Effector memory CD8-positive, alpha-beta T cell (primary cell): ENCODE measurements at places on chromosomes 3 and 15.

DNA sequence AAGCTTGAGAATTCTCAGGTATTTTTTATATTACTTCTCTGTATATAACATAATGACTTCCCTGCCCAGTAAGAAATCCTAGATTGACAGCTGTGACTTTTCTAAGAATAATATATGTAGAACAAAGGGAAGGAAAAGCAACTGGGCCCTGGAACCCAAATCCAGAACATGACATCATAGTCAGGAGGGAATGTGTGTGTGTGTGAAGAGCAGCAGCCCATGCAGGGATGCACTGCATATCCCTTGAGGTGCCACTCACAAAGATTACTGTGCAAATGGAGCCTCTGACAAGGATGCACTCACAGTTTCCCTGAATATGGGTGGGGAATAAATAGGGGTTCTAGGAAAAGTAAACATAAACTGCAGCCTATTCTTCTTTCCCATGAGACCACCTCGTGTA, 279.5 kb downstream of the NEK10 start:
- DNase-seq, result no peak

DNA sequence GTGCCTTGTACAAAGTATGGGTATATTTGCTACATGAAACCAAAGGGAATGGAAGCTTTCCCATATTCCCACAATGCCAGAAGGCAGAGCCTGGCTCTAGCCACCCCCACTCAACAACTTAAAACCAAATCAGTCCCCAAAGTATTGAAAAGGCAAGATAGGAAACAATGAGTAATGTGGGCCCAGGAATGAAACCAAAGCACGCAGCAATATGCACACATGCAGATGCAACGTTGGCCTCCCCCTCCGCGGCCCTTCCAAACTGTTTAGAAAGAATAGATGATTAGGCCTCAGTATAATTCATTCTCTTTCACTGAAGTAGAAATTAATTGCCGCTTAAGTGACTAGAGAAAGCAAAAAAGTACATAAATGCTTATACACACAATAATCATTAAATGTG, 59.1 kb downstream of the THRB start:
- no peak for DNase-seq

GRCh38 chr15:78930577-78931388, 14.1 kb downstream of the CTSH start:
- DNase-seq, result no peak

DNA sequence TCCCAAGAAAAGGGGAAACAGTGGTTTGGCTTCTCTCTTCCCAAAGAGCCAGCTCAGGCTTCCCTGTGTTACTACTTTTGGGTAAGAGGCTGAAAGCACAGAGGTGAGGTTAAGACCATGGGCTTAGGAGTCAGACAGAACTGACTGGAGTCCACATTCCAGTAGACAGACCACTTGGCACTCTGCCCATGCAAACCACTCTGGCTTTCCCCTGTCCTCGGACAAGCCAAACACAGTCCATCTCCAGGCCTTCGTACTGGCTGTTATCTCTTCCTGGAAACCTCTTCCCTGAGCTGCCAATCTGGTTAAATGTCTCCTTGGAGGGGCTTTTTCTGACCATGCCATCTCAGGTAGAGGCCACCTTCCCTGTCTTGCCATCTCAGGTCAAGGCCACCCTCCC, 53.1 kb upstream of the FAM3D start:
- DNase-seq, result no peak

GRCh38 chr3:162586591-162586990, 1090.0 kb downstream of the OTOL1 start:
- DNase-seq, result no peak

- no peak for DNase-seq
Measured at GRCh38 chr3:55534876-55535275, 47.8 kb upstream of the WNT5A start.

- DNase-seq, result no peak
Measured at GRCh38 chr3:13687517-13687943, 138.6 kb downstream of the FBLN2 start.

DNA sequence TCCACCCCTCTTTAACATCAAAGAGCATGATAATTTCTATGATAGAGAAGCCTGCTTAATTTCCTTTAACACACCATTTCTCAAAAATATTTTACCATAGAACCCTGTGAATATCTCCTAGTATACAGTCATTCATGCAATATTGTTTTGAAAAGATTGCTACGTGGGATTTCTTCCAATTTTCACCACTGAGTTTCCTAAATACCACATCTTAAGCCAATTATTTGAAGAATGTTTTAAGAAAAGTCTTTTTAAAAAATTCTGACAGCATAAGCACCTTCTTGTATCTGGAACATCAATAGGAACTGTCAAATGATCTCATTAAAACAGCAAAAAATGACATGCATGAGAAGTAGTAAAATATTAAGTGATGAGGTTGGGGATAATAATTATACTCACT, 1126.7 kb downstream of the TUSC7 start:
- no peak for DNase-seq

- DNase-seq, result no peak
Measured at GRCh38 chr3:57226176-57226575, 1.4 kb upstream of the APPL1 start.

- peak; percentile 52 for DNase-seq
Measured at GRCh38 chr3:108662142-108662738, 72.7 kb downstream of the DZIP3 start.

DNA sequence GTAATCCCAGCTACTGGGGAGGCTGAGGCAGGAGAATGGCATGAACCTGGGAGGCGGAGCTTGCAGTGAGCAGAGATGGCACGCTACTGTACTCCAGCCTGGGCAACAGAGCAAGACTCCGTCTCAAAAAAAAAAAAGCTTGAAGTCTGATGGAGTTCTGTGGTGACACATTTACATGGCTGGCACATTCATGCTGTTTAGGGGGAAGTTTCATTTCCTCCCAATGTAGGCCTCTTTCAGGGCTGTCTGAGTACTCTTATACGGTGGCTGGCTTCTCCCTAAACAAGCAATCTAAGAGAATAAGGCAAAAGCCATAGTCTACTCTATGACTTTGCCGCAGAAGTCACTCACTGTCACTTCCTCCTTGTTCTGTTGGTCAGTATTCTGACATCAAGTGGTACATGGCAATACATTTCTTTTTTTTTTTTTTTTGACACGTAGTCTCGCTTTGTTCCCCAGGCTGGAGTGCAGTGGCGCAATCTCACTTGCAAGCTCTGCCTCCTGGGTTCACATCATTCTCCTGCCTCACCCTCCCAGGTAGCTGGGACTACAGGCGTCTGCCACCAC, 41.2 kb downstream of the OIP5 start:
- no peak for DNase-seq

DNA sequence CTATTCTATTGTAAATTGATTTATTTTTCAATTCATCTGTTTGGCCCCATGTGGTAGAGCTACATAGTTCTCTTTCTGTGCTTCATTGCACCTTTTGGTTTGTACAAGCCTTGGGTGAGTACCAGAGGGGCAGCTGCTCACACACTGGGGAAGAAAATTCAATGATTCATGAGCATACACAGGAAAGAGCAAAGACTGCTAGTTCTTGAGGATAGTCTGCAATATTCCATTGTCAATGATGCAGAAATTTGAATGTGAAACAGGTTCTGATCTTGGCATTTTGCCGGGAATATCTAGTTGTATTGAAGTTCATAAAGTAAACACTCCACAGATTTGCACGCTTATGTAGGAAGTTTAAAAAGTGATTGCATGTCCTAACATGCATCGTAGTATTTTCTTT, 304.6 kb downstream of the NAALADL2 start:
- no peak for DNase-seq

- no peak for DNase-seq
Measured at GRCh38 chr3:150503402-150504099, 42.7 kb downstream of the SERP1 start.

DNA sequence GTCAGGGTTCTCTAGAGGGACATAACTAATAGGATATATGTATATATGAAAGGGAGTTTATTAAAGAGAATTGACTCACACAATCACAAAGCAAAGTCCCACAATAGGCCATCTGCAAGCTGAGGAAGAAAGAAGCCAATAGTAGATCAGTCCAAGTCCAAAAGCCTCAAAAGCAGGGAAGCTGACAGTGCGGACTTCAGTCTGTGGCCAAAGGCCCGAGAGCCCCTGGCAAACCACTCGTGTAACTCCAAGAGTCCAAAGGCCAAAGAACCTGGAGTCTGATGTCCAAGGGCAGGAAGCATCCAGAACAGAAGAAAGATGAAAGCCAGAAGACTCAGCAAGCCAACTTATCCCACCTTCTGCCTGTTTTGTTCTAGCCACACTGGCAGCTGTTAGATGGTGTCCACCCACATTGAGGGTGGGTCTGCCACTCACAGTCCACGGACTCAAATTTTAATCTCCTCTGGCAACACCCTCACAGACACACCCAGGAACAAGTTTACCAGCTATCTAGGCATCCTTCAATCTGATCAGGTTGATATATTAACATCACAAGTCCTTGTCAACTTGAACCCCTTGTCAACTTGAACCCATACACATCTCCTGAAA, 54.2 kb upstream of the ACAD9 start:
- DNase-seq, result no peak

DNA sequence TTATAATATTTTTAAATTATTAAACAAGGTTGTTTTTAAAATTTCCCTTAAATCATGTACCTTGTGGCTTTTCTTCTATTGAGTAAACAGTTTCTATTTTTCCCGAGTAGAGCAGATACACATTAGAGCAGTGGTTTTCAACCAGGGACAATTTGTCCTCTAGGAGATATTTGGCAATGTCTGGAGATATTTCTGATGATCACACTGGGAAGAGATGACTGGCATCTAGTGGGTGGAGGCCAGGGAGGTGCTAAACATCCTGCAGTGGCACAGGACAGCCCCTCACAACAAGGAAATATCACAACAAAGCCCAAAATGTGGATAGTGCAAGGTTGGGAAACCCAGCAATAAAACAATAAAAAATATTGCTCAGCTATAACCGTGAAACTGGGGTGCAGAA, 113.0 kb upstream of the PTPRG start:
- no peak for DNase-seq

GRCh38 chr15:96524676-96525417, 194.3 kb downstream of the NR2F2 start:
- DNase-seq, result no peak

DNA sequence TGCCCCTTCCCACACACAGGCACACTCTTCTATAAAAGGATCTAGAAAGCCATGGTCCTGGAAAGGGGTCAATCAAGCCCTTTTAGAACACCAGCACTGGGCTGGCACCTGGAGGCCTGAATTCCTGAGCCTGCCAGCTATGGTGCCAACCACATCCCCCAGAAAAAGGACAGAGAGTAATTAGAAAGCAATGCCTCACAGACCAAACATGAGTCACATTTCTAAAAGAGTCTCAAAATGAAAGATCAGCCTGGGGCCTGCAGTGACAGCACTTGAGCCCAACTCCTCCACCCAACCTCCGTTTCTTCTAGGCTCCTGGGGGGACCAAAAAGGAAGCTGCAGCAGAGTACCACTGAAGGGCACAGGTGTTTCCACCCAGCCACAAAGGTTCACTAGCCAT, 14.1 kb downstream of the MYLK start:
- DNase-seq, result no peak

GRCh38 chr3:126133606-126134005, 46.8 kb downstream of the ALDH1L1 start:
- no peak for DNase-seq
